ENCODE measurements at places on chromosomes 11 and 22. TPM values are rescaled to one million over a fixed set of nuclear protein-coding genes. Genes with fewer than 3 reads are reported as not detected.

- no peak for DNase-seq
Observed at GRCh38 chr11:46600194-46600960, 6.6 kb upstream of the AMBRA1 start.

GRCh38 chr11:112961751-112962578 lies 745 bp downstream of the NCAM1 start:
- peak; percentile 26 for DNase-seq

DNA sequence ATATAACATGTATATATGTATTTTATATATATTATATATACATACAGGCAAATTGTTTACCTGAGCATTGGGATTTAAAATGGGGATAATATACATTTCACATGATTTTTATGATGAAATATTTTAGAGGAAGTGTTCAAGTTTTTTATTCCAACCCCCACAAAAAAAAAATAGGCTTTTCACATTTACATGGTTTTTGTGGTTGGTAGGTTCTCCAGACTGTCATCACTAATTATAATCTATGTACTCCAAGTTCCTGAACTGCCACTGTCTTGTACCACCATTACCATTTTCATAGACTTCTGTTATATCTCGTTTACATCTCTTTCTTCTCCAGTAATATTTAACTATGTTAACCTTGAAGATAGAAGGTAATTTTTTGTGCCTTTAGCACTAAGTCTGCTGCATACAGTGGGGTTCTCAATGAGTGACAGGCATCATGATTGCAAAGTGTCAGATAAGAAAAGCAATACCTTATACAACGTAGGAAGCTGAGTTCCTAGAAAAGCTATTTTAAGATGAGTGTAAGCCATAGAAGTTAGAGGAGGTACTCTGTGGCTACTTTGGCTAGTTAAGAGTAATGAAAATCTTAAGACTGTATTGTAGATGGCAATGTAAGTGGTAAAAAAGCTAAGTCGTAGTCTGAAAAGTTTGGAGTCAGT lies 5.2 kb downstream of the TMEM126A start:
- DNase-seq, result no peak

- no peak for DNase-seq
Observed at GRCh38 chr22:36153501-36154422, 6.8 kb downstream of the APOL3 start.

GRCh38 chr11:82191695-82192094 lies 542.0 kb downstream of the FAM181B start:
- DNase-seq, result no peak

- no peak for DNase-seq
Observed at GRCh38 chr11:34040571-34040970, 11.0 kb upstream of the CAPRIN1 start.

The KCNQ1 gene
- 51.4 TPM for total RNA-seq

The KRTAP5-1 gene
- not detected for total RNA-seq
